ENCODE measurements at places on chromosomes 3 and 15. TPM values are rescaled to one million over a fixed set of nuclear protein-coding genes. Genes with fewer than 3 reads are reported as not detected.

The SPATA12 gene
- total RNA-seq = not detected

The IMPG2 gene
- total RNA-seq = 0.37 TPM

The TRPC1 gene
- total RNA-seq = 4.7 TPM

The OR5H2 gene
- 0.09 TPM for total RNA-seq

The PLSCR4 gene
- 46.1 TPM for total RNA-seq

The SLC28A2 gene
- total RNA-seq = under 0.01 TPM

All from liver (tissue), 10 donors.